ENCODE measurements at places on chromosomes 16 and 17. TPM values are rescaled to one million over a fixed set of nuclear protein-coding genes. Genes with fewer than 3 reads are reported as not detected.

The SLC52A1 gene
- total RNA-seq: not detected

The SAMD14 gene
- not detected for total RNA-seq

DNA sequence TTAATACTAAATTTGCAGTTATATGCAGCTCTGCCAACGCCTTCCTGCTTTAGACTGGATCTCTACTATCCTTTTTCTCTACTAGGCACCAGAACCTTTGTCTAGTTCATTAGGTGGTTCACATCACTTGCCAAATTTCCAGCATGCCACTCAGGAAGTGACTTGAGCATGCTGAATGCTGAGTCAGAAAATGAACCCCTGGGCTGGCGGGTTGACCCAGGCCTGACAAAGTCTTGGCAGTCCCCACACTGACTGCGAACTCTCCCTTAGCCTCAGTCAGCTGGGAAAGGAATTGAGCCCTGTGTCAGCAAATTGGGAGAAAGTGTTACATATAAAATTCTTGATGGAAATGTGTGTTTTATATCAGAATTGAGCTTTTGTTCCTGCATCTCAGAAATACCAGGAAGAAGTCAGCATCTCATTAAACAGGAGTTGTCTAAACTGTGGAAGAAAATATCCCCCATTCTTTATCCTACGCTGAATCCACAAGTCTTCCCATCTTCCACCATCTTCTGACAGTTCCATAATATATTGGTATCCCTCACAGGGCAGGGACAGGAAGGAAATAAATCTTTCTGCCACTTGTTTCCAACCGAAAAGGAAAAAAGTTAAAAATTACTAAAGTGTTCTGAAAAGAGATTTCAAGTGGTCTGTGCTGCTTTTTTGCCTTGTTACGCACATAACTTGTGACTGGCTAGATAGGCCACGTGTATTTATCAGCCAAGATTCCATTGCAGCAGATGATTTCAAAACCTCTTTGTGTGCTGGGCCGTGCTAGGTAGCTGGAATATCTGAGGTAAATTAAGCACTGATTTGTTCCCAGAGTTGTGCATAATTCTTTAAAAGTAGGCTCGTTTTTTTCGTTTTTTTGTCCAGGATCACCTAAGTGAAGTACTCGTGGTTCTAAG lies 16.7 kb upstream of the SLC12A3 start:
- DNase-seq: peak; percentile 78

DNA sequence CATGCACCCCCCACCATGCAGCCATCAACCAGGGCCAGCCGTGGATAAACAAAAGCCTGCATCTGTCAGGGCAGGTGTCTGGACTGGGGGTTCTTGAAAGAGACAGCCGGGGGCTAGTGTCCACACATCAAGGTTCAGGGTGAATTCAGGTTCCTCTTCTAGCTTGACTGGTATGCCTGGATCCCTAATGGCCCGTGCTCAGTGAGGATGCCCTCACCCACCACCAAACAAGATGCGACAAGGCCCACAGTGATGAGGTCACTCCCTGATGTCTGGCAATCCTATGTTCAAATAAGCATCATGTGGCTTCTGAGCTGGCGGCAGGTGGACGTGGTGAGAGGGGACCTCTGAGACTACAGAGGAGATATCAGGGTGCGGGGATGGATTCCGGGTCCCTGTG lies 64.6 kb downstream of the GOSR1 start:
- no peak for DNase-seq

DNA sequence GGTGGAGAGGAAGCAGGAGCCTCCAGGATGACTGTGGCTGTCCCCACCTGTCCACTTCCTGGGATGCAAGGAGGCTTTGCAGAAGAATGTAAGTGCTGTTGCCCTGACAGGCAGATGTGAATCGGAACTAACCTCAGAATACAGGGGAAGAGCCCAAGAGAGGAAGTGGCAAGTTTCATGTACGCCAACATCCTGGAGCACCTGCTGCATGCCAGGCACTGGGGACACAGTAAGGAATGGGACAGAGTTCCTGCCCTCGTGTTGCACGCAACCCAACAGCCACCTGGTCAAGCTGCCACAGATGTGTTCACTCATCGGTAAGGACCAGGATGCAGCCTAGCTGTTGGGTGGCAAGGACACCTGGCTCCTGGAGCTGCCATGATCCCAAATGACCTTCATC lies 98.6 kb upstream of the RPL38 start:
- DNase-seq: no peak
